Activated CD4-positive, CD25-positive, alpha-beta regulatory T cell treated with anti-CD3 and anti-CD28 coated beads, Interleukin-2, amount 50 U/mL, for 72 hours (primary cell): ENCODE measurements at places on chromosomes 1 and 21.

DNA sequence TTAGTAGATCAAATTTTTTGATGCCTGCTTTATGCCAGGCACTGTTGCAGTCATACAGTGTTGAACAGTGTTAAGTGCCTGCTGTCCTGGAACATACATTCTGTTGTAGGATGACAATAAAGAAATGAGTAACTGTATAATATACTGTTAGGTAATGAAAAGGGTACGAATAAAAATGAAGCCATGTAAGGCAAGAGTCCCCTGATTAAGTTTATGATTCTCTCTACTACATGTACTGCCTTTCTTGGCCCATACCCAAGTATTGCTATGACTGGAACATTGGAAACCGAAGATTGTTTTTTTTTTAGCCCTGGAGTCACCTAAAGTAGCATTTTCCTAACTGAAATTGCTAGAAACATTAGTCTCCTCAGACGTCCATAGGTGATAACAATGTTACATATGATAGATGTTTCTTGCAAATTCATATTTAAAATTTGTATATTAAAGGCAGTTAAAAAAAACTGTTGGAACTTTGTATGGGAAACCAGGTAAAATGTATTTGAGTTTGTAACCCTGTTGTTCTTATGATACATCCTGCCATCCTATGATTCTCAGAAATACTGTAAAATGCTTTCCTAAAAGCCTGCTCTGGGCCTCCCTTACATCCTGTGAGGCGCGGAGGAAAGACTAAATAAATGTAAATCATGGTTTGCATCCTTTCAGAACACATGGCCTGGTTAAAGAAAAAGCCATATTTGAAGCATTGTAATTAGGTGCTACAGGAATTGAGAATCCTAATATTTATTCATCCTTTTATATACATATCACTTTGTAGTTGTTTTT lies 5.8 kb downstream of the ATP5PB start:
- no peak for DNase-seq

- DNase-seq, result no peak
These were observed 106.6 kb upstream of the POU3F1 start for GRCh38 chr1:38153066-38153777.

- DNase-seq, result no peak
These were observed 69.0 kb downstream of the CD34 start for GRCh38 chr1:207841901-207842300.

GRCh38 chr1:209561532-209561931 lies 22.0 kb upstream of the CAMK1G start:
- DNase-seq, result no peak

- DNase-seq, result no peak
These were observed 215.8 kb upstream of the ZRANB2 start for GRCh38 chr1:71296551-71297134.

DNA sequence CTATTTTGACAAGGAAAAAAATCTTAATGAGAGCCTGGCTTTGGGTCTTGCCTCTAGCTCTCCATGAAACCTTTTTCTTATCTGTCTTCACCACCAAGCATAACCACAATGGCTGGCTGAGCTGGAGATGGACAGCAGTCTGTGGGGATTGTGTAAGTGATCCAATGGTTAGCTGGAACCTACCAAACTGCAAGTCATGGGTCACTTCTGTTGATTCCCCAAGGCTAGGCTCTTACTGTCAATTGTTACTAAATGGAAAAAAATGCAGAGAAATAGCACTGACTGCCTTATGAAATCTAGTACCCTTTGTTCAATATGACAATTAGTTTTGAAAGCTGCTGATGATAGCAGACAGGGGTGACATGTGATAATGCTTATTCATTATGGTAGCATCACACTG lies 359.0 kb downstream of the ST6GALNAC3 start:
- DNase-seq, result no peak

GRCh38 chr1:214983126-214983869 lies 99.2 kb upstream of the KCNK2 start:
- no peak for DNase-seq

DNA sequence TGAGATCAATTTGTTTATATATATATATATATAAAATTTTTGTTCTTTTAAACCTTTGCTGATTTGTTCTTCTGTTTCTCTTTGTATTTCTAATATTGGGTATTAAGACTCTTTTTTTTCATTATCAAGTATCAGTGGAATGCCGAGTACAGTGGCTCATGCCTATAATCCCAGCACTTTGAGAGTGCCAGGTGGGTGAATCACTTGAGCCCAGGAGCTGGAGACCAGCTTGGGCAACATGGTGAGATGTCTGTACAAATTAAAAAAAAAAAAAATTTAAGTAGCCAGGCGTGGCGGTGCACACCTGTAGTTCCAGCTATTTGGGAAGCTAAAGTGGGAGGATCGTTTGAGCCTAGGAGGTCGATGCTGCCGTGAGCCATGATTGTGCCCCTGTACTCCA lies 67.1 kb downstream of the MAST2 start:
- DNase-seq, result no peak

- no peak for DNase-seq
These were observed 99.4 kb upstream of the TLR5 start for GRCh38 chr1:223242382-223242955.

DNA sequence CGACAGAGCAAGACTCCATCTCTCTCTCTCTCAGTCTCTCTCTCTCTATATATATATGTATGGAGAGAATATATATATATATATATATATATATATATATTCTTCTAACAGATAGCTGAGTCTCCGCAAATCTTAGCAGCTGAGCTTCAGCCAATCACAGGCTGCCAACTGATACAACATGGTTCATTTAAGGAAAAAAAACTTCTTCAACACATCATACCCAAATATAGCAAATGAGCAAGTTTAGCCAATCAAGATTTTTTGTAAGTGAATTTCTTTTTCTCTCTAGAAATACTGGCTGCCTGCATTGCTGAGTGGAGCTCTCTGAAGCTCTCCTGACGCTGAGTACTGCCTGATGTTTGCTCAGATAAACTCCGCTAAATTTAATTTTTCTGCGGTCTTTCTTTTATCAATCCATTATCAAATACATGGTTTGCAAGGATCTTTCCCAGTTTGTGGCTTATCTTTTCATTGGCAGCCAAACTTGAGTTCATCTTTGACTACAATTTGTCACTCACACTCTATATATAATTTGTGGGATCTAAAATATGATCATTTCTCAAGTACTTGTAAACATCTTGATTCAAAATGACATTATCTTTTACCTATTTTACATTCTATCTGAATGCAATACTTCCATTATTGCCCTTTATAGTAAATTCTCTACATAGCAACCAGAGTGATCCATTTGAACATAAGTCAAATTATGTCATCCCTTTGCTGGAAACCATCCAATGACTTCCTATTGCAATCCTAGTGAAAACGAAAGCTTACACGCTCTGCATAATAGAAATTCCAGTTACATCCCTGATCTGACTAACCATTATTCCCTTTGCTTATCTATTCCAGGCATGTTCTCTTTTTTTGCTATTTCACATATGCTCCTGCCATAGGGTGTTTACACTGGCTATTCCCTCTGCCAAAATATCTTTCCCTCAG lies 2131.7 kb downstream of the MRPL39 start:
- DNase-seq, result no peak

DNA sequence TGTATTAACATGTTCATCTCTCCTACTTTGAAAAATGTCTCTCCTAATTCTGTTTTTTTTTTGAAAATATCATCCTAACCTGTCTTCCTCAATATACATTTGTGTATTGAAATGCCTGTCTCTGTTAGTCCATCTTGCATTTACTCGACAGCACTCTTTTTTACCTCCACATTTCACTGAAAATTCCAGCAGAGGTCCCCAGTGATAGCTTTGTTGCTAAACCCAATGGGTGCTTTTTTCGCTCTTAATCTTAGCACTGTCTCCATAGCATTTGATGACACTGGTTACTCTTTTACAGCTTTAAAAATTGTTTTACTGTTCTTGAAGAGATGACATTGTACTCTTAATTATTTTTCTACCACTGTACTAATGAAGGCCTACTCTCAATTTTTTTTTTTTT lies 10.8 kb downstream of the OSBPL9 start:
- no peak for DNase-seq

DNA sequence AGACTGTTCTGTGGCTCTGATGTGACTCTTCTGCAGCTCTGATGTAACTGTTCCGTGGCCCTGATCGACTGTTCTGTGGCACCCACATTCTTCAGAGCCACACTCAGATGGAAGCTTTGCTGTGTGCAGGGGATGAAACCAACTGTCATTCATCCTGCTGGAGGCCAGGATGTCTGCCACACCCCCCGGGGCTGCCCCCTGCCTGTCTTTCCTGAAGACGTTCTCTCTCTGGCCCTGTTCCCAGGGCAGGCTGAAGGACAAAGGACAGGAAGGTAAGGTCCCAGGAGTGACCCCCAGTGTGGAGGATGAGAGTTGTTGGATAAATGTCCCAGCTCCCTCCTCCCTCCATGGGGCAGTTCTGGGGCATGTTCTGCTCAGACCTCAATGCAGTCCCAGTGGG lies 29.4 kb upstream of the UMODL1 start:
- no peak for DNase-seq

GRCh38 chr1:166119471-166119965 lies 47.3 kb downstream of the FAM78B start:
- no peak for DNase-seq

DNA sequence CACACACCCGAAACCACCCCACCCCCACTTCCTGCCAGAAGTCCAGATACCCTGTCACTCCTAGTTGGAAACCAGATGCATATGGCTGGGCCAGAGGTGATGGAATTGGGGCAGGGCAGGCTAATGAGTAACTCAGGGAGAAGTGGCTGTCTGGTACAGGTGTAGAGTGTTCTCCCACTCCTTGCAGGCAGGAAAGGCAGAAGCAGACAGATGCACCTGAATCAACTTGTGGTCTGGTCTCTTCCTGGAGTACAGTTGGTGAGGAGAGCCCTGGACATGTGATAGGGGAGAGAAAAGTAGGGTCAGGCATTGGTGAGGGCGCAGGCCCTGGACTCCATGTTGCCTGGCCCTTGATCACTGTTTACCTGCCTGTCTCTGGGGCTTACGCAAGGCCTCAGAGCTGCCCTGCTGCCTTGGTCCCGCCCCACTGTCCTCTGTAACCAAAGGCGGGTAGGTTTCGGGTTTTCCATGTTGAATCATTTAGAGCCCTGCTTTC lies 2.5 kb downstream of the CGN start:
- no peak for DNase-seq

DNA sequence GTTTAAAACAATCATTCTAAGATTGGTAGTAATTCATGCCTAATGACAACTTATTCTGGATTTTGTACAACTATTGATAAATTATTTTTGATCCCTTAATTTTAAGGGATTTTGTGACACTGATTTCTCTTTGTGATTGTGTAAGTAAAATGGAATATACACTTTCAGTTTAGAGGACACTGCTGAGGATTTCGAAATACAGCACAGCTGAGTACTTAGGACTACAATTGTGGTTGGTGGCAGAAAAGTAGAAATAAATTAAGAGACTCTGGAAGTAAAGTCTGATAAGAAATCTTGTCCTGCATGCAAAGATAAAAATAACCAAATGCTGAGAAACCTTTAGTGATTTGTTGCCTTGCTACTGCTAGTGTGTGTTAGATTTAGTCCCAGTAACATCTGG lies 40.0 kb downstream of the TYW3 start:
- DNase-seq, result no peak

GRCh38 chr1:237583756-237584155 lies 307.0 kb downstream of the ZP4 start:
- no peak for DNase-seq

- no peak for DNase-seq
These were observed 97.2 kb downstream of the DNAH14 start for GRCh38 chr1:225026701-225027100.

DNA sequence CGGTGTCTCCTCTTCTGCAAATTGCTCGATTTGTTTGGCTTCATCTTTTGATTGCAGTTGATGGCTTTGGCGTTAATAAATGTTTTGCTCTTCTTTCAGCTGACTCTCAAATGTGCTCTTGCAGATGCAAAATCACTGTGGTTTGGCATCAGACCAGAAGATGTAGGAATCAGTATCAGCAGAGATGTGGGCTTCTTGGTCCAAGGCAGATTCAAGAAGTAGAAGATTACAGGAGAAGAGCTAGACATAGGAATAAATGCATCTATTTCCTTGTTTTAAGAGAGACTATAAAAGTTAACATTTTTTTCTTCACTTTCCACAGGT lies 59.8 kb upstream of the BACH1 start:
- DNase-seq, result no peak
